ENCODE measurements at places on chromosomes 3 and 15. TPM values are rescaled to one million over a fixed set of nuclear protein-coding genes. Genes with fewer than 3 reads are reported as not detected.

CD276 gene
- total RNA-seq: 74.2 TPM

THBS1 gene
- 497 TPM for total RNA-seq

GRCh38 chr15:50854601-50855490, 53.6 kb upstream of the AP4E1 start:
- no peak overlapping the region for H3K27ac ChIP-seq
- no peaks in the 10 kb centered on the region for H3K36me3 ChIP-seq
- no peaks in the 10 kb centered on the region for H3K27me3 ChIP-seq
- H3K4me3 ChIP-seq: no peak overlapping the region
- H3K4me1 ChIP-seq: no peaks in the 10 kb centered on the region
- DNase-seq: no peak

DNA sequence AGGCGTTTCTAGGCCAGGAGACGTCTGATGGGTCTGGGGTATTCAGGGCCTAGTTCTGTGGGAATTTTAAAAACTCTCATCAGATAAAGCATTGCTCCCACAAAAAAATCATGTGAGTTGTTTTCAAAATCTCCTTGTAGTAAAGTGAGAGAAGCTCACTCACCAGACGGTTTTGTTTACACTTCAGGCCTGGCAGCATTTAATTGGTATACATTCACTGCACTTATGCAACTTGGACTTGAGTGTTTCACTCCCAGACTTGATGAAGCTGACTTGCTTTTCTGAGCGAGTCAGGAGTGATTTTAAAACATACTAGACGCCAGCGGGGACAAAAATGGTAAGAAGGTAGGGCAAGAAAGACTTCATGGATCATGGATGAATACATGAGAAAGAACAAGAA, 75.2 kb downstream of the SLCO3A1 start:
- peak overlapping the region; percentile 61 for H3K27ac ChIP-seq
- no peak for DNase-seq
- H3K4me1 ChIP-seq: peaks cover 29% of the 10 kb centered on the region

Measured in upper lobe of left lung (tissue), 6 donors.